Mesothelial cell of epicardium (in vitro differentiated cells): ENCODE measurements at places on chromosomes 12 and 14.

DNA sequence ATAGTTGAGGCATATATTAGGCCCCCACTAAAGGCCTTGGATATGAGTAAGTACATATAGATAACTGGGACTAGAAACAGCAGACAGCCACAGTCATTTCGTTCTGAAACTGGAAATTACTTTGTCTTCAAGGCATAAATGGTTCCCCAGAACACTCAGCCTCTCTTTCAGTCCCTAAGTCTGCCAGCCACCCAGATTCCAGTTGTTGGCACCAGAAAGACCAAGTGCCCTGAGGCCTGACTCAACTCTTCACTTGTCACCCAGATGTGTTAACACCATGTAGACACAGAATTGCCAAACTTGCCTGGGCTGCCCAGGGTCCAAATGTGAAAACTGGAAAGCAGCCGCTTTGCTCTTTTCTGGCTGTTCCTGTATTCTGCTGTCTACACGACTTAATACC, 3.0 kb upstream of the LGALS3 start:
- DNase-seq: no peak

- no peak for DNase-seq
Measured at GRCh38 chr14:89731396-89731933, 223.1 kb downstream of the EFCAB11 start.

- DNase-seq: no peak
Measured at GRCh38 chr12:80857311-80857710, 80.4 kb downstream of the LIN7A start.

GRCh38 chr12:105805730-105806399, 332.9 kb downstream of the NUAK1 start:
- no peak for DNase-seq

- no peak for DNase-seq
Measured at GRCh38 chr12:93434256-93434865, 7.4 kb downstream of the UBE2N start.

GRCh38 chr12:75684678-75685616, 173.5 kb upstream of the KRR1 start:
- no peak for DNase-seq

DNA sequence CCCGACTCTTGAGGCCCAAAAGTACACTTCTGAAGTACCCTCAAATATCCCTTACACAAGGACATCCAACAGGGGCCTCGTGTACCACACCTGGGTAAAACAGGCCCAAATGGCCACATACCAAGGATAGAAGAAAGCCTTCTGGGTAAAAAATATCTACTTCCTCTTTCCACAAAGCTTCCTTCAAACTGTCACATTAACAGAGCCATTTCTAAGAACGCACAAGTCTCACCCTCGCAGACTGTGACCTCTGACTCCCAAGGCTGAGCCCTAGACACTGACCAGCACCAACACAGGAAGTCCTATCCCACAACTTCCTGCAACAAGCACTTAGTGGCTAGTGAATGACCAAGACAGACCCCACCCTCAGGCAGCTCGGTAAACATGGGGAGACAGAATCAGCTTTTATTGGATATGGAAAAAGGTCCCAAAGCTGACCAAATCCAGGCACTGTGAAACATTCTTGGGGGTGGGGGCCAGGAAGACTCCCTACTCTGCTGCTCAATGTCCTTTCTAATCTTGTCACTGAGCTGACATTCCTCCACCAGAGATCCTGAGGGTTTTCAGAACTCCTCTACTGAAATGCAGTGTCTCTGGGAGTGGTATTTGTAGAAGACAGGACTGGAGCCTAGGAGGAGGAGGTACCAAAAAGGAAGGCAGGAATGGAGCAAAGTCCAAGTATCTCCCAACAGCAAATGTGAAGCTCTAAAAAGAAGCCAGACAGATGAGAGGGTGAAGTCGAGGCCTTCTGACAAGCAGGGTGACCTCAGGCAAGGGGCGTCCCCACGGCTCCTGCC, 15.9 kb downstream of the KCTD10 start:
- no peak for DNase-seq

DNA sequence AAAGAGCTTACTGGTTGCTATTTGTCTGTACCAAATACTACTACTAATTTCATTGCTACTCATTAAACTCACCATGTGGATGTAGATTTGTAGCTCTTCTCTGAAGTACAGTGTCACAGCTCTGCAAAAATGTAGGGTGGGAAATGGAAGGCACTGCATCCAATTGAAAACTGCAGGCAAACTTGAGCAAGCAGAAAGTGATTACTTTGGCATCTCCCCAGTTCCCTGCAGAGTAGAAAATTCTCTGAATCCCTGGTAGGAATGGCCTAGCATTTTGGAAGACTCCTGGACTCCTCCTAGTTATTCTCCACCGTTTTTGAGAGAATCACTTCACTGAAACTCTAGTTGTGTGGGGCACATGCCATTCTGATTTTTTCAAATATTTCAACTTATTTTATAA, 239.1 kb downstream of the DIO2 start:
- no peak for DNase-seq

DNA sequence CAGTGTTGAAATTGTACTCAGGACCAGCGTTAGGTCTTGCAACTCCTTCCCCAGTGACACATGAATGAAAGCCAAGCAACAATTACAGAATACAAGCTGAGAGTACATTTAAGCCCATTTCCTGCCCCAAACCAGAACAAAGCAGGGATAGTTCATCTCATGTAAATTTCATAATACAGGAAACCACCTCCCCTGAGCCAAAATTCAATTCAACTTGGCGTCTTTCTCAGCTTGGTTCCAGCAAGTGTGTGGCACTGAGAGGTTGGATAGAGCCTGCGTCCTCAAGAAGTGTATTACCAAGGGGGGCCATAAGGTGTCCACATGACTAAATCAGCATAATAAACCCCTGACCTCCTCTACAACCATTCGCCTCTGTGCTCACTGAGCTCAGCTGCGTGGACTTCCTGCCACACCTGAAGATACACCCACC, 278.9 kb upstream of the CRY1 start:
- no peak for DNase-seq
